ENCODE measurements at places on chromosomes 11 and 22.

- DNase-seq: peak; percentile 42
Measured at GRCh38 chr11:46295312-46296058, 18.0 kb downstream of the CREB3L1 start.

GRCh38 chr22:45957826-45958225, 19.1 kb downstream of the WNT7B start:
- no peak for DNase-seq

DNA sequence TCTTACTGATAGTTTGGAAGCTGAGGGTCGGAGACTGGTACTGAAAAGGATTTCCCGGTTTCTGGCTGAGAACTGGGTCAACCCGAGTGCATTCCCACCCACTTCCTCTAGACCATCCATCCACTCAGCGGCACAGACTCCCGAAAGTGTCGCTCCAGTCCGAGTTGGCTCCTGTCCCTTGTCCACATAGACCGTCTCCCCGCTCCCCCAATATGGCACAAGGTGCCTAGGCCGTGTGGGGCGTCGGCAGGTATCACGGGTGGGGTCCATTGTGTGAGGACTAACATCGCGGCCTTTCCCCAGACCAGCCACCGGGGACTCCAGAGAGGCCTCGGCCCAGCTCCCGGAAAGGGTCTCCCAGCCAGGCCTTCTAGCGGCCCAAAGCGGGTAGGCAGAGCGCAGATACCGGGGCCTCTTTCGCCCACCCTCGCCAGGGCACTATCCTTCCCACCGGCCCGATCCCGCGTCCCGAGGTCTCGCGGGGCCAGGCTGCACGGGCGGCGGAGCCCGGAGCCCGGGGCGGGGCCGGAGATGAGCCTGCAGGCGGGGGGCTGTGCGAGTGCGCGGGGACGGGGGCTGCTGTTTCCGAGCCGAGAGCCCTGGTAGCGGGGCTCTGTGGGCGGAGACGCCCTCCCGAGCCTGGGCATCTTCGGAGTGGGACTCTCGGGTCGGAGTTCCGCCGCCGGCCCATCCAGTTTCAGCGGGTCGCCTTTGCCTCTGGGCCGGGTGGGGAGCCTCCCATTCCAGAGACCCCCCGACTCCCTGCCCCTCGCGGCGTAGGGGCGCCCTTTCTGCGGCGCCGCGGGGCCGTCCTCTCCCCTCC, 21.1 kb downstream of the SERPINH1 start:
- DNase-seq: no peak

DNA sequence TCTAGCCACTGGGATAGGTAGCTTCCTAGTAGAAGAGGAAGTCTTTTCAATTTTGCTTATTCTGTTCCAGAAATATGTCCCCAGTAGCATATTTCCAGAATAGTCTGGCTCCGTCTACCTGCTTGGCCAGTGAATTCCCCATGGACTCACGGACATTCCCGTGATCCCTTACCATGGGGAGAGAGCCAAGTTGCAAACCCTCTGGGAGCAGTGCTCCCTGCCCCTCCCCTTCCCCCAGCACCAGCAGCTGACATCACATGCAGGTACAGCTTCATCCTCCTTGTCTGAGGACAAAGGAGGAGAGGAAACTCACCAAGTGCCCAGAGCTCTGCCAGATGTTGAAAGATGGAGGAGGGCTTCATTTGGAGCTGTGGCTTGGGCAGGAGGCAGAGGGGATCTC, 61.2 kb downstream of the GRAMD1B start:
- no peak for DNase-seq

- DNase-seq: peak; percentile 97
Measured at GRCh38 chr11:118691926-118692830, 12.7 kb upstream of the TREH start.

DNA sequence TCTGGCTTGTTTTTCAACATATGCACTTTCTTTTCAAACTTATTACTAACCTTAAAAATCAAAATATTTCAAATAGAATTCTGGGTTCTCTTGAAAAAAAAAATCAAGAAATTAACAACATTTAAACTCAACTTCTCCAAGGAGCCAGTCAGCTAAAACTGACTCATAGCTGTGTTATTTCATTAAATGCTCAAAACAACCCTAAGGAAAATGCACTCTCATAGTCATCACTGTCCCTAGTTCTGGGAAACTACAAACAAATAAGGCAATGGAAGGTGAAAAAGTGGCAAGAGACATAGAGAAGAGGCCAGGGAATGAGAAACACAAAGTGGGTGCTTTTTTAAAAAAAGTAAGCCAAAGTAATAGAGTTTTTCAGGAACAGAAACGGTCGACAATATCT, 4.1 kb upstream of the ARHGAP20 start:
- DNase-seq: peak; percentile 26

DNA sequence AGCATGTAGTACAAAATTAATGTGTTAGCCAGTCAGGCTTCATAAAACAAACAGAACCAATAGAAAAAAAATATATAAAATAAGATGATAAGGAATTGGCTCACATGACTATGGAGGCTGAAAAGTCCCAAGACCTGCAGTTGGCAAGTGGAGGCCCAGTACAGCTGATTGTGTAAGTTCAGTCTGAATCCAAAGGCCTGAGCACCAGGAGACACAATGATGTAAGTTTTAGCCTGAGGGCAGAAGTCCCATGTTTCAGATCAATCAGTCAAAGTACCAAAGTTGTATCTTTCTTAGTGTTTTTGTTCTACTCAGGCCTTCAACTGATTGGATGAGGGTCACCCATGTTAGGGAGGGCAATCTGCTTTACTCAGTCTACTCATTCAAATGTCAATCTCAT, 14.3 kb upstream of the OR10D3 start:
- peak; percentile 8 for DNase-seq

DNA sequence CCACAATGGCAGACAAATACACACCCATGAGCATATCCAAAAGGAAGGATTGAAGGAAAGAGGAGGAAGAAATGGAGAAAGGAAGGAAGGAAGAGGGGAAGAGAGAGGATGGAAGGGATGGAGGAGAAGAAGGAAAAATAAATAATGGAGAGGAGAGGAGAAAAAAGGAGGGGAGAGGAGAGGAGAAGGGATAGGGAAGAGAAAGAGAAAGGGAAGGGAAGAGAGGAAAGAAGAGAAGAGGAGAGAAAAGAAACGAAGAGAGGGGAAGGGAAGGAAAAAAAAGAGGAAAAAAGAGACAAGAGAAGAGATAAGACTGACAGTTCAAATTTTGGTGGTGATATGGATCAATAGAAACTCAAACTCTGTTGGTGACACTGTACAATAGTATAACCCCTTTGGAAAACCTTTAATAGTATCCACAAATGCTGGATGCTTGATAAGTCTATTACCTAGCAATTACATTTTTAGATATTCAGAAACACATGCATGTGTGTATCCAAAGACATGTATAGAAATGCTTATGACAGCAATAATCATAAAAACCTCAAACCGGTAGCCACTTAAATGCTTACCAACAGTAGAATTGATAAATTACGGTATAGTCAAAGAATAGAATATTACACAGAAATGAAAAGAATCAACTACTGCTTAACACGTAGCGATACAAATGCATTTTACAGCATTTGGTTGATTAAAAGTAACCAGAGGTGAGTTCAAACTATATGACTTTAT, 1.2 kb upstream of the HBD start:
- no peak for DNase-seq

DNA sequence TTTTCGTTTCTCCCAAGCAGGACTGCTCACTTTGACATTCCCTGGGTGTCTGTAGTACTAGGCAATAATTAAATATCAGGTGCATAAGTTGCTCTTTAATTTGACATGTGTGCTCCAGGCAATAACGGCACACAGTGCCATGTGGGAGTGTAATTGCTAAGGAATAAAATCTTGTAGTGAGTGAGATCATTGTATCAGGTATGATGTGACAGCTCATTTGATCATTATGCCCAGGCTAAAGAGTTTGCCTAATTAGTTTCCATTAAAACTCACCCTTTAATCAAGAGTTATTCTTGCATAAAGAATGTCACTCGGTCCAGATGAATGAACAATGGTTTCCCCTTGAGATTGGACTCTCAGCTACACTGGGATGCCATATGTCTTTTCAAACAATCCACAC, 220.0 kb downstream of the INSC start:
- no peak for DNase-seq

DNA sequence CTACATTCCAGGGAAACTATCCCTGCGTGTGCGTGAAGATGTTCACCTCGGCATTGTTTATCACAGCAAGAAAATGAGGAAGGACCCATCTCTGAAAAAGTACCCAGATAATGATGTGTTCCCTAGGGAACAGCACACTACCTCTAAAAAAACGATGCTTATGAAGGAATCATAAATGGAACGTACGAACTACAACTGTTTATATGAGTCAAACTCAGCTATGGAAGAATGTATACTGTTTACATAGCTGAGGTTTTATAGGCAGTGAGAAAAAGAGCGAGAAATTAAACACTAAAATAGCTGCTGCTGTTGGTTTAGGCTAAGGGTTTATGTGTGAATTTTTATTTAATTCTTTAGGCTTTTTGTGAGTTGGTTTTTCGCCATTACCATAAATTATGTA, 48.9 kb downstream of the APOL1 start:
- DNase-seq: no peak

DNA sequence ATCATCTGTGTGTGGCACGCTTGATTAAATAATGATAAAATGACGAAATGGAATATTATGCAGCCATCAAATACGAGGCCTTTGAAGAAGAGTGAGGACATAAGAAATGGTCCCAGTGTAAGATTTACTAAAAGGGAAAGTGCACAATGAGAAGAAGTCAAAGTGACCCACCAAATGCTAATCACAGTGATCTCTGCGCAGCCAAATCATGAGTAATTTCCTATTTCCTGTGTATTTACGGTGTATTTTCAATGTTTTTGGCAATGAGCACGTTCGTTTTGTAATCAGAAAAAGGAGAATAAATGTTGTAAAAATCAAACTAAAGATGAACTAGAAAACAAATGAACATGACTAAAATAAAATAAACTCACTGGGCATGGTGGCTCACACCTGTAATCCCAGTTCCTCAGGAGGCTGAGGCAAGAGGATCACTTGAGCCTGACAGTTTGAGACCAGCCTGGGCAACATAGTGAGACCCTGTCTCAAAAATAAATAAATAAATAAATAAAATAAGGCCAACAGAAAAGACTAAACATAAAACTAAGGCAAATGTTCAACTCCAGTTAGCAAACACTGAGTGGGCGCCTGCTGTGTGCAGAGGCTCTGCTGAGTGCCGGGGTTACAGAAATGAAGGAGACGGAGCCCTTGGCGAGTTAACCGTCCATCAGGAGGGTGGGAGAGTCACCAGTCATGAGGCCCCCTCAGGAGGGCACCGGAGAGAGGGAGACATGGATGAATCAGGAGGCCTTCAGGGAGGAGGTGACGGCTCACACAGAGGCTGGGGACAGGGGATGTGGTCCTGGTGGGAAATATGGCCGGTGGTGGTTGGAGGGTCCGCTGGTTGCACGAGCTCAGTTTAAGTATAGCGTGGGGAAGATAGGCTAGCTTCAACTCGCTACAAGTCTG, 26.0 kb upstream of the CBX7 start:
- DNase-seq: peak; percentile 11

DNA sequence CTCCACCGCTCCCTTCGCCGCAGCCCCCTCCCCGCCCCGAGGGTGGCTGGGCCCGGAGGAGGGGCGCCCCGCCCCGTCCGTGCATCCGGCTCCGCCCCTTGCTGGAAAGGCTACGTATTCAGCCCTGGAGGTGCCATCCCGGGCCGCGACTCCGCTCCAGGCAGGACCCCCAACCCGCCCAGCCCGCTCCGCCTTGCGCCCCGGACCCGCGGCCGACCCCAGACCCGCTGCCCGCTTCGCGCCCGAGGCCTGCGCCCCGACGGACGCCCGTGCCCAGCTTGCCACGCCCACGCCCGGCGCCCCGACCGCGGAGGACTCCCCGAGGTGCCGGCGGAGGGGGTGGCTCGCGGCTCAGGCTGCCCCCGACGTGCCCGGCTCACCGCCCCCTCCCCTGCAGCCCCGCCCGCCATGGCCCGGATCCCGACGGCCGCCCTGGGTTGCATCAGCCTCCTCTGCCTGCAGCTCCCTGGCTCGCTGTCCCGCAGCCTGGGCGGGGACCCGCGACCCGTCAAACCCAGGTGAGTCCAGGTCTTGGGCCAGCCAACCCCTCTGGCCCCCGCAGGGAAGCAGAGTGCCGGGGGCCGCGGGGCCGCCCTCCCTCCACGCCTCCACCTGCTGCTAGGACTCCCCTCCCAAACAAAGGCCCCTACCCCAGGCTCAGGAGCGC, at the start of gene ADM2:
ADM2 (plus strand) TSS at position 104 of the 667 bp plus-strand sequence; CDS start at position 409, 305 bp downstream.
- no peak for DNase-seq

DNA sequence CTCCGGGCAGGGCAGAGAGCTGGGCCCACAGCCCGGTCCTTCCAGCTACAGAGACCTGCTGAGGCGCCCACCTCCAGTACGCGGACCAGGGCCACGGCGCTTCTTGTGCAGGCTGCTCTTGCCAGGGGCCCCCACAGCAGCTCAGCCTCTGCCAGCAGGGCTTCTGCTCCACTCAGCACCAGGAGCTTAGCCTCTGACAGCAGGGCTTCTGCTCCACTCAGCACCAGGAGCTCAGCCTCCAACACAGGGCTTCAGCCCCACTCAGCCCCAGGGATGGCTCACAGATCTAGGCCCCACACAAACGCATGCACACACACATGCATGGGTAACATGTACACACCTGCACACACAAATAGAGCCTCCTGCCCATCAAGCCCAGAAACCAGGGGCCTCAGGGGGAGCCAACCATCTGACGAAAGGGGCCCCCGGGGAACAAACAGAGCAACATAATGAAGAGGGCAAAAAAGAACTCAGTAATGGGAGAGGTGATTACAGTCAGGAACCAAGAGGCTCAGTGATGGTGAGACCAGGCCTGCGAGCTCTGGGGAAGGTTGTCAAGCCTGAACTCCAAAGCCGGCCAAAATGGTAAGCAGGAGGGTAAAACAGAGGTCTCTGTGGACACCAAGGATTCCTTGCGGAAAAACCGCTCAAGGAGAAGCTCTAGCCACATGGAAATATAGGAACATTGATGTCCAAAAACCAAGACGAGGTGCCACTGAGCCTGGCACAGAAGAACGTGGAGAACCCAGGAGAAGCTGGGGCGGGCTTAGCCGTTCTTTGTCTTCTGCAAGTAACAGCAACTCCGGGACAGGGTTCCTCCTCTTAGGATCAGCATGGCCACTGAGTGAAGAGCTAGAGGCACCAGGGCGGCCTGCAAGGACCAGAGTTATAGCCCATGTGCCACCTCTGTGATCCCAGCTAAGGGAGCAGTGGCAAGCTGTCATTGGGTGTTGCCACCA, 46.5 kb downstream of the GNB1L start:
- no peak for DNase-seq

- DNase-seq: no peak
Measured at GRCh38 chr22:48494256-48494967, 1333.3 kb downstream of the BRD1 start.

GRCh38 chr11:63892228-63892627, 24.7 kb downstream of the RCOR2 start:
- no peak for DNase-seq

DNA sequence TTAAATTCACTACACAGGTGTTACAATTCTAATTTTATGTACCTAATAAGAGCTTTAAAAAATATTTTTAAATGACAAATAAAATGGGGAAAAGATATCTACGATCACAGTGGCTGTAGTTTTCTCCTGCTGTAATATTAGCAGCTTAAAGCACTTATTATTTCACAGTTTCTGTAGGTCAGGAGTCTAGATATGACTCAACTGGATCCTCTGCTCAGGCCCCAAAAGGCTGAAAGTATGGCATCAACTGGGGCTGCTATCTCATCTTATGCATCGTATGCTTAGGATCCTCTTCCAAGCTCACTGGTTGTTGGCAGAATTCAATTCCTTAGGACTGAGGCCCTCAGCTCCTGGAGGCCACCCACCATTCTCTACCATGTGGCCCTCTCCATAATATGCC, 12.8 kb downstream of the FBXO3 start:
- DNase-seq: no peak

Measured in bronchial epithelial cell (primary cell).